ENCODE measurements at places on chromosomes 5 and 9. TPM values are rescaled to one million over a fixed set of nuclear protein-coding genes. Genes with fewer than 3 reads are reported as not detected.
A peak's percentile ranks its signal among the peaks of the same experiment; 100 is the strongest.

GRCh38 chr5:157816682-157817386 is 42.1 kb downstream of the CLINT1 start:
- H3K4me3 ChIP-seq: no peak overlapping the region
- peaks cover 6% of the 10 kb centered on the region for H3K36me3 ChIP-seq
- H3K27ac ChIP-seq: no peak overlapping the region
- H3K4me1 ChIP-seq: peaks cover 18% of the 10 kb centered on the region
- no peaks in the 10 kb centered on the region for H3K27me3 ChIP-seq
- no peak for DNase-seq

LRRC14B gene
- total RNA-seq: not detected

- no peak for DNase-seq
- peak overlapping the region; percentile 45 for H3K4me3 ChIP-seq
- H3K4me1 ChIP-seq: peaks cover 33% of the 10 kb centered on the region
- no peak overlapping the region for H3K27ac ChIP-seq
- H3K27me3 ChIP-seq: no peaks in the 10 kb centered on the region
Measured at GRCh38 chr9:677461-678097, 163.9 kb upstream of the DMRT1 start.

- H3K4me1 ChIP-seq: peaks cover 18% of the 10 kb centered on the region
- H3K36me3 ChIP-seq: peaks cover 4% of the 10 kb centered on the region
- no peaks in the 10 kb centered on the region for H3K27me3 ChIP-seq
- no peak overlapping the region for H3K27ac ChIP-seq
- DNase-seq: no peak
- H3K4me3 ChIP-seq: no peak overlapping the region
Measured at GRCh38 chr9:124975131-124975530, 34.2 kb upstream of the GOLGA1 start.

DNA sequence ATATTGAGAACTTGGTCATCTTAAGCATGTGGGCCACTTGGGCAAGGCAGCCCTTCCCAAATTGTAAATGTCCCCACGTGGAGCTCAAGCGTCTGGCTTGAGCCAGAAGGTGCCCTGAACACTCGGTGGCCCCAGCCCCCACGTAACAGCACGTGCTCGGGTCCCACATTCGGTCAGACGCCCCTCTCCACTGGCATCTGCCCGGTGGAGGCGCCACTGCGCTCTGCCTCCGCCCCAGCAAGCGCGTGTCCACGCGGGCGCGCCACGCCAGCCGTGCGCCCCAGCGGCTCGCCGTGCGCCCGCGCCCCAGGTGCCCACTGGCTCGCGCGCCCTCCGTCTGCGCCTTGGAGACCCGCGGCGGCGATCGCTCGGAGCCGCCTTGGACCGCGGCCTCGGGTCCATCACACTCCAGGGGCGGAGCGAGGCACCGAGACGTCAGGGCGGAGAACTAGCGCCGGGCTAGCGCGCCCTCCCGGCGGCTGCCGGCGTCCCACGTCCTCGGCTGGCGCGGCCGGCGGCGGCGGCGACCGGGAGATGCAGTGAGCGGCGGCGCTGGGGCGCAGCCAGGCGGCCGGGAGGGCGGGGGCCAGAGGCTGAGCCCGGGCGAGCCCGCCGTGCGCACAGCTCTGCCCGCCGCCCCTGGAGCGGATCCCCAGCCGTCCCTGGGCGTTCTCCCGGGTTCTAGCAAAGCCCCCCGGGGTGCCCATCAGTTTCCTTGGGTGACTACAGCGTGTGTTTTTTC is at the start of gene PALM2AKAP2:
TSS of gene PALM2AKAP2 (plus strand) at position 488 of the 742 bp plus-strand sequence. CDS start 291 bp downstream, outside the sequence.
- peak within 1 kb of the TSS; percentile 36 for H3K4me3 ChIP-seq
- H3K4me1 ChIP-seq: no peaks in the 10 kb centered on the region
- H3K27ac ChIP-seq: no peak within 1 kb of the TSS
- no peaks in the 10 kb centered on the region for H3K36me3 ChIP-seq
- DNase-seq: peak; percentile 1

- H3K4me3 ChIP-seq: peak overlapping the region; percentile 35
- H3K4me1 ChIP-seq: peaks cover 44% of the 10 kb centered on the region
- H3K36me3 ChIP-seq: no peaks in the 10 kb centered on the region
- H3K27ac ChIP-seq: peak overlapping the region; percentile 5
- no peak for DNase-seq
Measured at GRCh38 chr5:132022737-132023136, 11.3 kb upstream of the ACSL6 start.

DNA sequence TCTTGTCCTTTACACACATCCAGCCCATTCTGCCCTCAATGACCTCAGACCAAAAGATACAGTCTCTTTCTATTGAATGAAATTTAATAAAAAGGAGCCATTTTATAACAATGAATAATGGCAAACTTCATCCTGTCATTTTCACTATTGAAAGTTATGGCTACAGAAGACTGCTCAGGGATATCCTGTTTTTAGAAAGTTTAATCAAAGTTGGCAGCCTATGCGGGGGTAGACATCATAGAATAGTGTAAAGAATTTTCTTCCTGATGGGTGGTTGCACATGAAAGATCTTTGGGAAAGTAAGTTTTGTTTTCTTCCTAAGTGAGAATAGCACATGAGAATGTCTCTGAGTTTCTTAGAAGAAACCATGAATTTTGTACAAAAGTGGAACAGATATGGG is 670.4 kb upstream of the CDH6 start:
- no peaks in the 10 kb centered on the region for H3K4me1 ChIP-seq
- no peaks in the 10 kb centered on the region for H3K27me3 ChIP-seq
- H3K36me3 ChIP-seq: no peaks in the 10 kb centered on the region
- H3K27ac ChIP-seq: no peak overlapping the region

IFNA2 gene
- total RNA-seq: not detected

- no peak for DNase-seq
- no peak overlapping the region for H3K27ac ChIP-seq
- H3K4me1 ChIP-seq: no peaks in the 10 kb centered on the region
- H3K27me3 ChIP-seq: no peaks in the 10 kb centered on the region
- no peaks in the 10 kb centered on the region for H3K36me3 ChIP-seq
Measured at GRCh38 chr5:93039888-93040287, 541.1 kb downstream of the NR2F1-AS1 start.

DNA sequence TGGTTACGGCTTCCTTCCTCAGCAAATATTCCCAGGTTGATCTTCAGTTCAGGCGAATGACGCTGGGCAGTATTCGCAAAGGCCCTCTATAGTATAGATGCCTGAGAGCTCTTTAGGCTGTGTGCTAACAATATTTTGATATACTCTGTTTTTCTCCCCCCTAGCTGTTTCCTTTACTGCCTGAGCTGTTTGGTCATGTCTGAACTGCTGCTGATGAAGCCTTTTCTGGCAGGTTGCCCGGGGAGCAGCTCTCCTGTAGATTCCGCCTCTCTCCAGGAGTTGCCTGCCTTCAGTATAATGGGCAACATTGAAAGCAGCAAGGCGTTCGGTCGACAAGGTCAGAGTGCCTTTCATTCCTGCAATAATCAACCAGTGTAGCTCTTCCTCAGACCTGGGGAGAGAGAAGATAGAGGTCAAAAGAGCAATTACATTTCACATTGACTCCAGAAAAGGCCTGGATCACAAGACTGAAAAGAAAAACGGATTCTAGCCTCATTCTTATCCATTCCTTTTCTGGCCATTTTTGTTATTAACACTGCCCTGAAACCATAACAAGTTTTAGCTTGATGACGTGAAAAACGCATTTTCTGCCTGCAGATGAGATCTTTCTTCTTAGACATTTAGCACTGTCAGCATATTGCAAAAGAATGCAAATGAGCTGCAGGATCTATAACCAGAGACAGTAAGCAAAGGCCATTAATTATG is 60.1 kb upstream of the ZNF608 start:
- no peak for DNase-seq
- H3K36me3 ChIP-seq: no peaks in the 10 kb centered on the region
- H3K4me3 ChIP-seq: no peak overlapping the region
- no peak overlapping the region for H3K27ac ChIP-seq

DNA sequence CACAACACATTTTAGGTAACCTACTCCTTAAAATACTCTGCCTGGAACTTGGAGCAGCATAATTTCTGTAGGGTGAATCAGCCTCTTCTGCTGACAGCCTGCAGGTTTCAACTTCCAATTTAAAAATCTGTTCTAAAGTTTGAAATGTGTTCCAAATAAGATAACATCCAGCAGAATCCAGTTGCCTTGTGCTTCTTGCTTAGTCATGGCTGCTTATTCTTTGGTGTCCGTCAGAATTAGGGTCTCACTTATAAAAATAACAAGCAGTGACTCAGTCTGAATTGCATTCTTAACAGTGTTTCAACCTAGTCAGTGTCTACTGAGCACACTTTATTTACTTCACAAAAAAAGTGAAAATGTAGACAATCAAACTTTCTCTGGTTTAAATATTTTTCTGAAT is 3.7 kb downstream of the CDH6 start:
- H3K4me1 ChIP-seq: peaks cover 8% of the 10 kb centered on the region
- no peak overlapping the region for H3K27ac ChIP-seq
- H3K36me3 ChIP-seq: peaks cover 1% of the 10 kb centered on the region
- H3K4me3 ChIP-seq: no peak overlapping the region
- DNase-seq: no peak

TRIM36 gene
- total RNA-seq: not detected

DNA sequence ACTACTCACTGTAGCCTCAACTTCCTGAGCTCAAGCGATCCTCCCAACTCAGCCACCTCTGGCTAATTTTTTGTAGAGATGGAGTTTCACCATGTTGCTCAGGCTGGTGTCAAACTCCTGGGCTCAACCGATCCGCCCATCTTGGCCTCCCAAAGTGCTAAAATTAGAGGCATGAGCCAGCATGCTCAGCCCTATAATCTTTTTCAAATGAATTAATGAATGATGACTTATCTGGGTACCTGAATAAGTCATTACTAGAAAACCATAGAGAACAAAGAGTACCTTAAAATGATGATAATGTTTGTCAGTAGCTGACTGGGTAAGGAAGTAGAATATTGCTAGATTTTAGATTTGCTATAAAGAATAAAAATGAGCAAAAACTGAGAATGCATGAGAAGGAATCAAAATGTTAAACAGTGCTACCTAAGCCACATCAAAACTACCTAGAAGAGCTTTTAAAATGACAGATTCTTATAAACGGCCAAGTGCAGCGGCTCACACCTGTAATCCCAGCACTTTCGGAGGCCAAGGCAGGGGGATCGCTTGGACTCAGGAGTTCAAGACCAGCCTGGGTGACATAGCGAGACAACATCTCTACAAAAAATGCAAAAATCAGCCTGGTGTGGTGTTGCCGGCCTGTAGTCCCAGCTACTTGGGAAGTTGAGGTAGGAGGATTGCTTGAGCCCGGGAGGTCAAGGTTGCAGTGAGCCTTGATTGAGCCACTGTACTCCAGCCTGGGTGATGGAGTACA is 13.6 kb downstream of the FNBP1 start:
- H3K36me3 ChIP-seq: peaks cover 8% of the 10 kb centered on the region
- no peaks in the 10 kb centered on the region for H3K27me3 ChIP-seq
- peak overlapping the region; percentile 99 for H3K27ac ChIP-seq
- peak overlapping the region; percentile 94 for H3K4me3 ChIP-seq
- peak; percentile 66 for DNase-seq

DNA sequence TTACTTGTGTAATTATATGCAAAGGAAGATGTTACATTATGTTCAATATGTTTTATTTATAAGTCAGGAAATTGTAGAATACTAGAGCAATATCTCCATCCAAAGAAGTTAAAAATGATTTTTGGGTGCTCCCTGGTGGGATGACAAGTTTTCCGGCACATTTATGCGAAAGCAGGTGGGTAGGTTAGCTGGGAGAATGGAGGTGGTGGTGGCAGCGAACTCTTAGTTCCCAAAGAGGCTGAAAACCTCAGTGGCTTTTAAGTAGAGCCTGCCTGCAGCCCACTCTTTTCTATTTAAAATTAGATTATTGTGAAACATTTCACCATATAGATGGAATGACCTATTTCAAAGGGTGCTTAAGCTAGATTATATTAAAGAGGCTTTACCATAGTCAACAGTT is 51.8 kb downstream of the ANKRD33B start:
- no peak for DNase-seq
- H3K4me3 ChIP-seq: no peak overlapping the region
- no peaks in the 10 kb centered on the region for H3K36me3 ChIP-seq
- no peak overlapping the region for H3K27ac ChIP-seq
- H3K4me1 ChIP-seq: no peaks in the 10 kb centered on the region

GRCh38 chr5:41870627-41871048 is 413 bp upstream of the OXCT1 start:
- peaks cover 54% of the 10 kb centered on the region for H3K4me1 ChIP-seq
- H3K36me3 ChIP-seq: peaks cover 4% of the 10 kb centered on the region
- no peak for DNase-seq
- H3K4me3 ChIP-seq: peak overlapping the region; percentile 80
- H3K27me3 ChIP-seq: no peaks in the 10 kb centered on the region

GRCh38 chr9:126331964-126332748 is 5.5 kb downstream of the MVB12B start:
- peaks cover 11% of the 10 kb centered on the region for H3K27me3 ChIP-seq
- H3K4me1 ChIP-seq: peaks cover 38% of the 10 kb centered on the region
- DNase-seq: no peak
- H3K27ac ChIP-seq: no peak overlapping the region

All from activated T-cell treated with anti-CD3 and anti-CD28 coated beads, Interleukin-2, amount 50 U/mL, for 72 hours (primary cell).